ENCODE measurements at places on chromosomes 3 and 15. TPM values are rescaled to one million over a fixed set of nuclear protein-coding genes. Genes with fewer than 3 reads are reported as not detected.

DNA sequence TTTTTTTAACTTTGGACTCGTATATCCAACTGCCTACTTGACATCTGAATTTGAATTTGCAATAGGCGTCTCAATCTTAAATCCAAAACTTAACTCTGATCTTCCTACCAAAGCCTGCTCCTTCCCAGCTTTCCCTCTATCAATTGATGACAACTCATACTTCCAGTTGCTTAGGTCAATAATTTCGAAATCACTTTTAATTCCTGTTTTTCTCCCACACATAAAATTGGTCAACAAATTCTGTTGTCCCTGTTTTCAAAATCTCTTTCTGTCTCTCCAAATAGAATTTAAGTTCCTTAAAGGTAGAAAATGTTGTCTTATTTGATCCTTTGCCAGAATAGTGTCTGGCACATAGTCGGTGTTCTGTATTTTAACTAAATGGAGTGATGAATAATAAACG lies 332.4 kb downstream of the SATB1 start:
- no peaks in the 10 kb centered on the region for H3K4me1 ChIP-seq
- H3K36me3 ChIP-seq = no peaks in the 10 kb centered on the region
- no peak for DNase-seq
- H3K27ac ChIP-seq = no peak overlapping the region
- H3K27me3 ChIP-seq = no peaks in the 10 kb centered on the region

- H3K27ac ChIP-seq = no peak overlapping the region
- H3K27me3 ChIP-seq = no peaks in the 10 kb centered on the region
- no peak for DNase-seq
These were observed 94.8 kb downstream of the SLC9A9 start for GRCh38 chr3:143753456-143753855.

- no peak for DNase-seq
- H3K36me3 ChIP-seq = no peaks in the 10 kb centered on the region
- no peak overlapping the region for H3K4me3 ChIP-seq
- peaks cover 5% of the 10 kb centered on the region for H3K4me1 ChIP-seq
- H3K27me3 ChIP-seq = no peaks in the 10 kb centered on the region
These were observed 150.9 kb downstream of the CNTN3 start for GRCh38 chr3:74463515-74463914.

DNA sequence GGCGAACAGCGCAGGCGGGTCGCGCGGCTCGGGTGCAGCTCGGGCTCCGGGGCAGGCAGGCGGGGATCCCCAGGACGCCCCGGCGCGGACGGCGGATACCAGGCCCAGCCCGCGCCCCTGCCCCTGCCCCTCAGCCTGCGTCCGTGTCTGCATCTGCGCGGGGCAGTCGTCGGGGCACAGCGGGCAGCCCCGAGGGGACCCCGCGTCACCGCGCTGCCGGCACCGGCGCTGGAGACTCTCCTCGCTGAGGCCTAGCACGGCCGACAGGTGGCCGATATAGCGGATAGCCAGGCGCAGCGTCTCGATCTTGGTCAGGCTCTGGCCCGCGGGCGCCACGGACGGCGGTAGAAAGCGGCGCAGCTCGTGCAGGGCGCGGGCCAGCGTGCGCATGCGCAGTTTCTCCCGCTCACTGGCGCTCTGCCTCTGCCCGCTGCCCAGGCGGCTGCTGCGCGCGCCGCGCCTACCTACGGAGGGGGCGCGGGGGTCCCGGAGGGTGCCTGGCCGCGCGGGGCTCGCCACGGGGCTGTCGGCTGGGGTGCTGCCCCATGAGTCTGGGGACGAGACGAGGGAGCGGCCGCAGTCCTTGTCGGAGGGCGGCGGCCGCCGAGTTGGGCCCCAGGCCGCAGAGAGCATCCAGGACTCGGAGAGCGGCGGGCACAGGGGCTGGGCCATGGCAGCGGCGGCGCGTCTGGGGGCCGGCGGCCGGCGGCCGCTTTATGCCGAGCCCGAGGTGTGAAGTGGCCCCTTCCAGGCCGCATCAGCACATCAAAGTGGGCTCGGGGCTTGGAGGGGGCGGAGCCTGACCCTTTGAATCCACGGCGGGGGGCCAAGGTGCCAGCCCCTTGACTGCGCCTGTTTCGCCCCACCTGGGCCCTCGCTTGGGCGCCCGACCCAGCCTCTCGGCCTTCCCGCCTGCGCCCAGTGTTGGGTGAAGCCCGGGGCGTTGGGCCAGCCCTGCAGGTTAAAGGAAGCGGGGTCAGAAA lies at the start of gene MESP1:
Gene MESP1 (minus strand): TSS at position 690 of the 983 bp plus-strand sequence. CDS start 18 bp downstream, at position 672.
- DNase-seq = peak; percentile 87
- no peaks in the 10 kb centered on the region for H3K36me3 ChIP-seq
- peaks cover 33% of the 10 kb centered on the region for H3K27me3 ChIP-seq
- H3K27ac ChIP-seq = peak within 1 kb of the TSS; percentile 19
- peak within 1 kb of the TSS; percentile 65 for H3K4me3 ChIP-seq

DNA sequence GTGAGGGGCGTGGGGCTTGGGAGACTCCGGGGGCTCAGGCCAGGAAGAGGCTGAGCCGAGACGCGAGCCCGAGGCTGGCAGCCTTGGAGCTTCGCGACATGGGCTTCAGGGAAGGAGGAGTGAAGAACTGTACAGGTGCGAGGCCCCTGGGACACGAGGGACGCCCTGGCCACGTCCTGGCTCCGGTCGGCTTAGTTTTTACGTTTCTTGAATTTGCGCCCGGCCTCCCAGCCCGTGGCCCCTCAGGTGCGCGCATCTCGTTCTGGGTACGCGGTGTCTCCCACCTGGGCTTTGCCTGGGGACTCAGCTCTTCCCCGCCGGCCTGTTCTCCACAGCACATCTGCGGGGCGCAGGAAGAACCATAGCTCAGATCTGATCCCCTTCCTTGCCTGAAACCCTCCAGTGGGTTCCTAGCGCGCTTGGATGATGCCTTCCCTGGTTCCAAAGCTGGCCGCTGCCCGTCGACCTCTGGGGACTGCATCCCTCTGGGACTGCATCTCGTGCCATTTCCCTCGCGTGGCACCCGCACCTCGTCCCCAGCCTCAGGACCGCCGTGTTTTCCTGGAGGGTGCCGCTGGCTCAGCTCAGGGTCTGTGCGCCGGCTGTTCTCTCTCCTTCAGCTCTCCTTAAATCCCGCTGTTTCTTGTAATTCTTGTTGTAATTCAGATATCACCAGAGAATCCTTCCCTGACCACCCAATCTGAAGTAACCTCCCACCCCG lies 614 bp downstream of the CHCHD6 start:
- peaks cover 2% of the 10 kb centered on the region for H3K4me1 ChIP-seq
- peak overlapping the region; percentile 11 for H3K27ac ChIP-seq
- no peaks in the 10 kb centered on the region for H3K27me3 ChIP-seq
- no peaks in the 10 kb centered on the region for H3K36me3 ChIP-seq

GRCh38 chr3:22016197-22016596 lies 265.2 kb upstream of the ZNF385D start:
- no peaks in the 10 kb centered on the region for H3K27me3 ChIP-seq
- no peak for DNase-seq
- no peaks in the 10 kb centered on the region for H3K36me3 ChIP-seq
- no peak overlapping the region for H3K27ac ChIP-seq

DNA sequence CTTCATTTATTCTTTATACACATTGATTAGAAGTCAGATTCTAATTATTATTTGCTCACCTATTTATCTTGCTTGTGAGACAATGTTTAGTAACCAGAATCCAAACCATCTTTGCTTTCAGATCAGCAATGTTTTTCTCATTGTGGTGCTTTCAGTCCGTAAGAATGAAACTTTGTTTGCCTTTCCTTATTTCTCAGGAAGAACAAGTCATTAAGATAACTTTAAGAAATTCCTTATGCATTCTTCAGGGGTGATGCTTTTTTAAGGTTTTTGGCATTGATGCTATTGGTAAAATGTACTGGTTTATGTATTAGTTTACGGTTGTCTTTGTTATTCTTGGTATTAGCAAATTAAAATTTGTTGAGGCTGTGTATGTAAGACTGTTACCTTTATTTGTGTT lies 120.8 kb upstream of the POU1F1 start:
- no peak overlapping the region for H3K4me3 ChIP-seq
- no peaks in the 10 kb centered on the region for H3K4me1 ChIP-seq
- peak; percentile 0 for DNase-seq

GRCh38 chr15:74387141-74387541 lies 19.7 kb upstream of the CYP11A1 start:
- no peaks in the 10 kb centered on the region for H3K27me3 ChIP-seq
- no peak overlapping the region for H3K4me3 ChIP-seq
- DNase-seq = no peak
- H3K36me3 ChIP-seq = no peaks in the 10 kb centered on the region
- H3K4me1 ChIP-seq = peaks cover 7% of the 10 kb centered on the region
- no peak overlapping the region for H3K27ac ChIP-seq

GRCh38 chr15:64681424-64682024 lies 93.9 kb downstream of the RBPMS2 start:
- peaks cover 3% of the 10 kb centered on the region for H3K4me1 ChIP-seq
- peak; percentile 65 for DNase-seq
- H3K4me3 ChIP-seq = no peak overlapping the region
- H3K27me3 ChIP-seq = no peaks in the 10 kb centered on the region

GRCh38 chr3:34268032-34268709 lies 469.7 kb downstream of the PDCD6IP start:
- no peak for DNase-seq
- no peaks in the 10 kb centered on the region for H3K36me3 ChIP-seq
- no peak overlapping the region for H3K27ac ChIP-seq
- H3K4me3 ChIP-seq = no peak overlapping the region

GRCh38 chr3:19476281-19476680 lies 328.0 kb downstream of the KCNH8 start:
- no peak overlapping the region for H3K4me3 ChIP-seq
- H3K36me3 ChIP-seq = no peaks in the 10 kb centered on the region
- no peaks in the 10 kb centered on the region for H3K4me1 ChIP-seq
- no peak for DNase-seq

- no peaks in the 10 kb centered on the region for H3K4me1 ChIP-seq
- peaks cover 1% of the 10 kb centered on the region for H3K27me3 ChIP-seq
- no peaks in the 10 kb centered on the region for H3K36me3 ChIP-seq
- no peak for DNase-seq
- H3K4me3 ChIP-seq = no peak overlapping the region
- no peak overlapping the region for H3K27ac ChIP-seq
These were observed 114.7 kb upstream of the PLCL2 start for GRCh38 chr3:16770021-16770420.

DNA sequence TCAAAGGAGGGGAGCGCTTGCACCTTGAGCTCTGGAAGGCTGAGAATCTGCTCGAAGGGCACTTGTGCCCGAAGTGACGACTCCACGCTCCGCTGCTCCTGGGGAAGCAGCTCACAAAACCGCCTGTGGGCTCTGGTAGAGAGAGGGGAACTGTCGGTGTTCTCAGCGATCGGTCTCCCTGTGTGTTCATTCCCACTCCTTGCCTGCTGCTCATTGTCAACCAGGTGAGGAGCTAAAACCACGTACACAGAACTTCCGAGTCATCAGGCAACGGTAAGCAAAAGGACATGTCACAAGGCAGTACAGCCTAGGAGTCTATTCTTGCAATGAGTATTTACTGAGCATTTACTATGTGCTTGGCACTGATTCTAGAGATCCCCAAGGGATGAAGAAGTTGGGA lies 1.5 kb downstream of the CIB1 start:
- no peak overlapping the region for H3K27ac ChIP-seq
- H3K27me3 ChIP-seq = no peaks in the 10 kb centered on the region
- peaks cover 42% of the 10 kb centered on the region for H3K36me3 ChIP-seq
- no peak overlapping the region for H3K4me3 ChIP-seq
- no peak for DNase-seq
- peaks cover 4% of the 10 kb centered on the region for H3K4me1 ChIP-seq

GRCh38 chr3:14179114-14179465 lies 473 bp downstream of the LSM3 start:
- H3K27me3 ChIP-seq = no peaks in the 10 kb centered on the region
- no peak for DNase-seq
- peaks cover 3% of the 10 kb centered on the region for H3K4me1 ChIP-seq
- H3K36me3 ChIP-seq = peaks cover 4% of the 10 kb centered on the region
- H3K27ac ChIP-seq = no peak overlapping the region

- H3K36me3 ChIP-seq = no peaks in the 10 kb centered on the region
- no peaks in the 10 kb centered on the region for H3K27me3 ChIP-seq
- H3K4me1 ChIP-seq = no peaks in the 10 kb centered on the region
- no peak overlapping the region for H3K27ac ChIP-seq
These were observed 1041.9 kb downstream of the OTOL1 start for GRCh38 chr3:162538491-162538890.

DNA sequence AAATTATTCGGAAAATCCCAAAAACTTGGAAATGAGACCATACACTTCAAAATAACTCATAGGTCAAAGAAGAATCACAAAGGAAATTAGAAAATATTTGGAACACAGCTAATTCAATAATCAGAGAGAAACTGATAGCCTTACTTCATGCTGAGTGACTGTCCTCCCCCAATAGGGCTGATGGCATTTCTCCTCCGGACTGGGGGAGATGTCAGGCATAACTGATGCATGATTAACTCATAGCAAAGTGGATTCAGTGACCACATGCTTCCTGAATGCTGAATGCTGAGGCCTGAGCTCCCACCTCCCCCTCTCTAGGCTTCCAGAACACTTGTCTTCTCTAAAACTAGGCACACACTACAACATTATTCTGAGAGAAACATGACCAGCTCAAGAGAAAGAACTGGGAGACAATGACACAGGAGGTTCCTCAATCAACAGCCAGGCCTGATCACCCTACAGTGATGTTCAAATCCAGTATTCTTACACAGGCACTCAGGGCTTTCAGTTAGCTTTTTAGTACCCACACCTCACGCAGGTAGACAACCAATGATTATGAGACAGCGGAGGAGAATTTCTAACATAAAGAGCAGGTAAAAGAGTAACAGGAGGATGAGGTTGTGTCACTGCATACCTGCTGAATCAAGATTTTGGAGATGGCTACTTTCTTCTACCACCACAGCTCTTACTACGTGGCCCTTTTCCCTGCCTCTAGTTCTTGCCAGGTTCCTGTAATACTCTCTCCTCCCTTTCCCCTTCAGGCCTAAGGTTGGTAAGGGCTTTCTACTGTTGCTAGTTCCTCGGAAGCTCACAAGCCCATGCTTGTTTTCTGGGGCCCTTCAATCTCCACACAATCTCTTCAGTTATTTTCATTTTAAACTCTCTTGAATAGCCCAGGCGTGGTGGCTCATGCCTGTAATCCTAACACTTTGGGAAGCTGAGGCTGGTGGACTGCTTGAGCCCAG lies 96.1 kb downstream of the FMN1 start:
- H3K27me3 ChIP-seq = no peaks in the 10 kb centered on the region
- peaks cover 20% of the 10 kb centered on the region for H3K4me1 ChIP-seq
- H3K27ac ChIP-seq = peak overlapping the region; percentile 79
- peak; percentile 91 for DNase-seq
- no peaks in the 10 kb centered on the region for H3K36me3 ChIP-seq
- no peak overlapping the region for H3K4me3 ChIP-seq

DNA sequence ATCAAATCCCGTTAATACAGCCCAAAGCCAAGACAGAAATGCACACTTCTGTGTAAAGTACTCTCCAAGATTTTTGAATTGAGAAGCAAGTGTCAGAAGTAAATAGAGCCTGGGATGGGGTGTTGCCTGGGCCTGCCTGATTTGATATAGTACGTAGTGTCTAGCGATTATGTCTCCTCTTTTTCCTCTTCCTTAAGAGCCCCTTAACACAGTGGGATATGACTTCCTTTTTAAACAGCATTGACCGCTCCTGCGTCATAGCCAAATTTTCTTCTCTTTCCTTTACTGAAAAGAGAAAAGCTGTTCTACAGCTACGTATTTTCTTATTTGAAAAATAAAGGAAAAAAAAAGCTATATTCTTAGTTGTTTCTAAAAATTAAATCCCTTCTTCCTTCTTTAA lies 97.7 kb downstream of the PLCL2 start:
- no peak overlapping the region for H3K4me3 ChIP-seq
- no peaks in the 10 kb centered on the region for H3K27me3 ChIP-seq
- no peak for DNase-seq
- H3K27ac ChIP-seq = no peak overlapping the region
- H3K36me3 ChIP-seq = no peaks in the 10 kb centered on the region
- no peaks in the 10 kb centered on the region for H3K4me1 ChIP-seq

Gene TERC
- 57.0 TPM for total RNA-seq

Gene ZBBX
- total RNA-seq = not detected

Gene RTP1
- total RNA-seq = not detected

Gene RHOV
- not detected for total RNA-seq

Gene PEX5L
- under 0.01 TPM for total RNA-seq

Gene CMTM7
- total RNA-seq = 3.4 TPM

Gene UBA7
- 18.6 TPM for total RNA-seq

Gene IL5RA
- not detected for total RNA-seq
